ENCODE measurements at places on chromosomes 5 and 9. TPM values are rescaled to one million over a fixed set of nuclear protein-coding genes. Genes with fewer than 3 reads are reported as not detected.

GRCh38 chr5:10418654-10419345 lies 22.9 kb upstream of the ROPN1L start:
- DNase-seq = no peak

GRCh38 chr9:116674210-116674980 lies 12.7 kb upstream of the TRIM32 start:
- DNase-seq = no peak

- DNase-seq = no peak
These were observed 846 bp downstream of the MGAT1 start for GRCh38 chr5:180801596-180802324.

DNA sequence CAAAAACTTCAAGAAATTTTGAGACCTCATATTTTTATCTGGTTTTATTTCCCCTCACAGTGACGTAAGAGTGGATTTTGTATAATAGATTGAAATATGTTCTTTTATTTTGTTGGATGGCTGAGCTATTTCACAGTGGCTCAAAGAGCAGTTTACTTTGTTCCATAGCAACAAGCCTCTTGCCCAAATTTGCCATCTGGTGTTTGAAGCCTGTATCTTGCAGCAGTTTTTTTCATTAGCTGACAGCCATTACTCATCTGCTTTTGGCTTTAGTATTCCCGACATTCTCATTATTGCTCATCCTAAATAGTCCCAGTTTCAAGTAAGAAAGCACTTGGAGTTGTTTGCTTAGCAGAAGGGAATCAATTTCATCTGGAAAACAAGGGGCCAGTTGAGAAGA lies 36.3 kb downstream of the GDA start:
- DNase-seq = no peak

- DNase-seq = no peak
These were observed 514.5 kb upstream of the RGMB start for GRCh38 chr5:98258939-98259338.

GRCh38 chr9:75087289-75087823 lies 599 bp downstream of the NMRK1 start:
- DNase-seq = no peak

DNA sequence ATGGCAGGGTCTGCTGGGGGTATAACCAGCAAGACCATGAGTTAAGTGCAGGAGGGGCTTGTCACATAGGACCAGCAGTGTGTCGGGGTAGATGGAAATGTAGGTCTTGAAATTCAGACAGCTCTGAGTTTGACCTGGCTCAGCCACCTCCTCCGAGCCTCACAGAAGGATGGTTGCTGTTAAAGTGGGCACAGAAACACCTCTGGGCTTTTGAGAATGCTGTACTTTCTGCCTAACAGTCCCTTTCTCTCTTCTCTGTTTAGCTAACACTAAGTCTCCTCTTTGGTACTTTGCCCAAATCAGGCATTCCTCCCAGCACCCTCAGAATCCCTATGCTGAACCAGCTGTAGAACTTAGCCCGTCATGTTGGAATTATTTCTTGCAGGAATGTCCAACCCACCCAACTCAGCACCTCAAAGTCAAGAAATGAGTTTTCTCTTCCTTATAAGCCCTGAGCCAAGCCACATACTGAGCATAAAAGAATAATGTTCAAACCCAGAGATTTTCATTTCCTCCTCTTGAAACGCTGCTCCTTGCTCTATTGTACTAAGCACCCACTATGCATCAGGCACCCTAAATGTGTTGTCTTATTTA lies 41.7 kb upstream of the MATR3 start:
- DNase-seq = no peak

GRCh38 chr9:27209034-27209433 lies 87.9 kb downstream of the EQTN start:
- DNase-seq = no peak

GRCh38 chr9:91151718-91152095 lies 210.0 kb downstream of the AUH start:
- no peak for DNase-seq

DNA sequence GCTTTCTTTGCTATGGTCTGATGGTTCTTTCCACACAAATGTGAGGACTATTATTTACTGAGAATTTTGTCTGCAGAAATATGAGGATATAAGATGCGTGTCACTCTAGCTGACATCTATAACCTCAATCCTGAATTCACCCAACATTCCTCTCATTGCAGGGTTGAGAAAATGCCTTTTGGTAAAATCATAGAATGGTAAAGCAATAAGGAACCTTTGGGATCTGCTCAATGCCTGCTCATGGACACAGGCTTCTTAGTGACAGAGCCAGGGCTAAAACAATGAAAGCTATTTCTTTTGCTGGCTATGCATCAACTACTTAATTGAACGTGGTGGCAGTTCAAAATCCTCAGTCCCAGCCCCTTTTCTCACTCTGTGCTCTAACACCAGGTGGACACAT lies 199.6 kb downstream of the GAS1 start:
- no peak for DNase-seq

- DNase-seq = no peak
These were observed 47.7 kb downstream of the CNTRL start for GRCh38 chr9:121122246-121123032.

DNA sequence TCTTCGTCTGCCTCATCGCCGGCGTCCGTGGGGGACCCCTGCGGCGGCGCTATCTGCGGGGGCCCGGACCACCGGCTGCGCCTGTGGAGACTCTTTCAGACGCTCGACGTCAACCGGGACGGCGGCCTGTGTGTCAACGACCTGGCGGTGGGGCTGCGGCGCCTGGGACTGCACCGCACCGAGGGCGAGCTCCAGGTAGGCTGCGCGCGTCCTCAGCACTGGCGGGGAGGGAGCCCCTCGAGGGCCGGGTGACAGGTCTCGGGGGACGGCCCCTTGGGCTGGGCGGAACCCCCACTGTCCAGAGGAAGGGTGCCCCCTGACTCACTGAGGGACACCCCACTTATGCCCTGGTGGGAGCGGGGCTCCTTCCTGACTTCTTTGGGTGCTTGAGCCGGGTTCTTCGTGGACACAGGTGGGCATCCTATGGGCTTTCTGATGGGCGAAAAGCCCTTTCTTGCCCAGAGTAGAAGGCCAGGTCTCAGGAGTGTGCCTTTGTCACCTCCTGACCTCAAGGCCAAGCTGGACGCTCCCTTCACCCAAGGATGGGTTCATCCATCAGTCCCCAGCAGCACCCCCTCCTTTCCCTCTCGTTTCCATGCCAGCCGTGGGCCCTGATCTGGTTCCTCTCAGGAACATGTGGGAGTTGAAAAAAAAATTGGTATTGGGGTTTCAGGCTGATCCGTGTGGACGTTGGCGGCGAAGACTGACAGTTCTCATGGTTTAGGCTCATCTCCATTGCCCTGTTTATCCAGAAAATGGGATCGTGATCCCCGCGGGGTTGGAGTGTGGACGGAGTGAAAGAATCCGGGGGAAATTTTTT lies 564 bp downstream of the SLC25A25 start:
- peak; percentile 79 for DNase-seq

GRCh38 chr5:158700231-158701006 lies 399.3 kb downstream of the EBF1 start:
- DNase-seq = no peak

DNA sequence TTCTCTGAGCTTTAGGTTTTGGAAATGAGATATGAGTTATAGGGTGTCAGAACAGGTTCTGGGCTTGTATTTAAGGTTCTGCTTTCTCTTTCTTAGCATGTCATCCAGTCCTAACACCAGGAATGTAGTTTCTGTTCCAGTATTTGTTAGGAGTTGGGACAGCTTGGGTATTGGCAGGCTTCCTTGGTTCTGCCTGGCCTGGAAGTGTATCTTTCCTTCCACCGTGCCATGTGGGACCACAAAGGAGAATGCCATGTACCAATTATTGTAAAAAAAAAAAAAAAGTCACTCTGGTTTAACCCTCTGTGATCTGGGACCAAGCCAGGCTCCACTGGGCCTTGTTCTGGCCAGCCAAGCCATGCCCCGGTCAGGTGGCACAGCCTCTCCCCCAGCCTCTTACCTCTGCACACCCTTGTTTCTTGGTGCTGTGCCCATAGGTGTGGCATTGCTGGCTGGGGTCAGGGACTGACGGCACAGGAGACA lies 47.8 kb downstream of the ARHGAP26 start:
- DNase-seq = no peak

GRCh38 chr9:100430286-100430940 lies 3.5 kb downstream of the MSANTD3 start:
- no peak for DNase-seq

DNA sequence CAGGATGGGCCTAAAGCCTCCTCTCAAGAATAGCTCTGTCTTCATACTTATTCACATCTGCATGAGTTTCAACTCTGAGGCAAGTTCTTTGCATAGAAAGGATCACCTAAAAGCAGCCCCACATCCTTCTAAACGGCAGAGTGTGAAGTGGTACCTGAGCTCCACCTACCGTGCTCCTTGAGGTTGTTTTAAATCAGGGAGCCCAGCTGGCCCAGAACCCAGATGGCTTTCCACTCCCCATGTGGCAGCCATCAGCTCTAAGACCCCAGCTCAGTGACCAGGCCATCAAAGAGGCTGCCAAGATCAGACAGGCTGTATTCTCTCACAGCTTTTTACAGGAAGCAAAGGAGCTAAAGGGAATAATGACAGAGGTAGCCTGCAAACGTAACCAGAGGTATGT lies 299.3 kb downstream of the RASEF start:
- no peak for DNase-seq

DNA sequence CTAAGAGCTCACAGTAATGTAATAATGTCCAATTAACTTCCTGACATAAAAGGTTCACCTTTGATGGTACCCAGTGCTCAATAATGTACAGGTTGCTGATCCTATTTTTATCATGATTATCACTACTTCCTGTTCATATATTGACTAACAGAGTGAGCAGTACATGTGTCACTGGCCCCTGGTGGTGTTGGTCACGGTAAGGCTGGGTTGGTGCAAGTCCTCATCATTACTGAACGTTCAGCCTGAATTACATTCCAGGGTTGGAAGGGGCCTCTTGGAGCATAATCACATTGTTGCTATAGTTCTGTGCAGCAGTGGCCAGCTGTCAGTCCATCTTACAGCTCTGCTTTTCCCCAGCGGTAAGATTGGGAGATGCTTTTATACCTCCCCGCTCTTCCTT lies 24.2 kb upstream of the CKMT2 start:
- no peak for DNase-seq

- no peak for DNase-seq
These were observed 50.0 kb upstream of the GOLPH3 start for GRCh38 chr5:32223972-32224609.

DNA sequence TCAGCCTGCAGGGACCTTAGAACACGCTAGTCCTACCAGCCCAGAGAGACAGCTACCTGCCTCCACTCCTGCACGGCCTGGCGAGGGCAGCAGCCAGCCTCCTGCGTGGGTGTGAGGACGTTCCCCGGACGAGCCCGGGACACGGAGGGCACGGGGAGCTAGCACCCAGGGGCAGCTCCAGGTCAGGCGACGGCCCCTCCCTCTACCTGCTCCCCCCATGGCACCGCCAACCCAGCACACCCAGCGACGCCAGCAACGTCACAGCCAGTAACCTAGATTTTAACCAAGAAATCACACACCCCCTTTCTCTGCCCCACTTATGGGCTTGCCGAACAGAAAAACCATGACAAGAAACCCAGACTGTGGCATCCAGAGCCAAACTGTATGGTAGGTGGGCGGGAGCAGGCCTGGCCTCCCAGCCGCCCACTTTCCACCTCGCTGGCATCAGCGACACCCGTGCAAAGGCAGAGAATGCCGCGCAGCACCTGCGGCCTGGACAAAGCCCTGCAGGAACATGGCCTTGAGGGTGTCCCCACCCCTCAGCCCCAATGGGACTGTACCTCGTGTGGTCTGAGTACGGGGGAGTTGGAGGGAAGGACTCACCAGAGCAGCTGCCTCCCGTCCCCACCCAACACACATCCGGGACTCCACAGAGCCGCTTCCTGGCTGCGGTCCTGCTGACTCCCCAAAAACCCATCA lies 47.9 kb downstream of the NACC2 start:
- DNase-seq = peak; percentile 58

GRCh38 chr5:158988987-158989730 lies 110.6 kb downstream of the EBF1 start:
- DNase-seq = no peak

- peak; percentile 49 for DNase-seq
These were observed 110.6 kb downstream of the ADAMTS2 start for GRCh38 chr5:179234563-179235135.

- DNase-seq = no peak
These were observed 444.1 kb upstream of the TLE4 start for GRCh38 chr9:79127661-79128060.

- DNase-seq = no peak
These were observed 87.9 kb upstream of the FSTL4 start for GRCh38 chr5:133700251-133700650.

GRCh38 chr5:168165221-168165914 lies 126.1 kb upstream of the WWC1 start:
- peak; percentile 51 for DNase-seq

DNA sequence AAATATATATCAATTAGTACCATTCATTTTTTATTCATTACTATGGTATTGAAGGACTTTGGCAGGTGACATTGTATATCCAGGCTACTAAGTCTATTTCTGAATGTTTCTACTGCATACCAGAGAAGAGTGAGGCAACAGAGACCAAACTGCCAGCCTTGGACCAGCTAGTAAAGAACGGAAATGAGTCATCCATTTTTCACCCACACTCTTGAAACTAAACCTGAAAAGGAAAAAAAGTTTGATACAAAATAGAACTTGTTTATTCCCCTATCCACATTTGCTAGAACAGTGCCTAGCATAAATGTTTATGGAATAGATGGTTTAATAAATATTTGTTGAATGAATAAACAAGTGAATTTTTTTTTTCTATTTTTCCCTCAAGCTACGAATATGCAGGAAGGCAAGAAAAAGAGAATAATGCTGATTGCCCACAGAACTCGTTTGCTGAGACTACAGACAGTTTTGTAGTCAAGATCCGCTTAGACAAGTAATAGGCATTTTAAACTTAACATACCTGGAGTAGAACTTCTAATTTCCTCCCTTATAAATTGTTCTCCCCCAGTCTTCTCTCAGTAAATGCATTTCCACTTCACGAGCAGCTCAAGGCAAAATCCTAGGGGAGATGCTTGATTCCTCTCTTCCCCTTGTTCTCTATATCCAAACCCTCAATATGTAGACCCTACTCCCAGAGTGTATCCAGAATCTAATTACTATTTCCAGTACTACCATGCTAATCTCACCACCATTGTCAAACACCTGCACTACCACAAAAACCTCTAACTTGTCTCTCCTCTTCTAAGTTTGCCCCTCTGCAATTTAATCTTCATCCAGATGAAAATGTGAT lies 146.2 kb upstream of the RASA1 start:
- no peak for DNase-seq

The NR2F1 gene
- 0.73 TPM for total RNA-seq

The TOPORS gene
- total RNA-seq = 8.5 TPM

The GRM6 gene
- not detected for total RNA-seq

The ROR2 gene
- total RNA-seq = 0.65 TPM

The ANKRD20A1 gene
- 0.59 TPM for total RNA-seq

The PKD2L2 gene
- 0.62 TPM for total RNA-seq

The TMEM171 gene
- total RNA-seq = not detected

The ADRA1B gene
- 4.9 TPM for total RNA-seq

The NFIB gene
- 129 TPM for total RNA-seq

The POLE3 gene
- 16.9 TPM for total RNA-seq

The CDKN2B gene
- 3.6 TPM for total RNA-seq

The BHMT2 gene
- 5.6 TPM for total RNA-seq

The SH2D3C gene
- 16.0 TPM for total RNA-seq

All from cardiac septum (tissue), 1 donor.